ENCODE measurements at places on chromosomes 12 and 14. TPM values are rescaled to one million over a fixed set of nuclear protein-coding genes. Genes with fewer than 3 reads are reported as not detected.

The FGD6 gene
- total RNA-seq, result 3.3 TPM

The OAS1 gene
- 4.2 TPM for total RNA-seq

The ERP27 gene
- total RNA-seq, result 0.37 TPM

The INHBE gene
- not detected for total RNA-seq

The RNASE7 gene
- not detected for total RNA-seq

The ZNF384 gene
- total RNA-seq, result 20.0 TPM

The CMKLR1 gene
- total RNA-seq, result 0.50 TPM

The C12orf60 gene
- total RNA-seq, result 1.8 TPM

The BEST3 gene
- total RNA-seq, result not detected

The STAC3 gene
- 0.20 TPM for total RNA-seq

The SRGAP1 gene
- total RNA-seq, result 17.4 TPM

The MDGA2 gene
- not detected for total RNA-seq

The NEUROD4 gene
- not detected for total RNA-seq

The KRT6C gene
- total RNA-seq, result not detected

The CCDC184 gene
- 0.19 TPM for total RNA-seq

The CLEC4C gene
- not detected for total RNA-seq

The SLC4A8 gene
- total RNA-seq, result 0.06 TPM

The TGFB3 gene
- total RNA-seq, result 26.2 TPM

The TAS2R9 gene
- total RNA-seq, result not detected

The IAPP gene
- total RNA-seq, result not detected

The FAM90A1 gene
- total RNA-seq, result 0.25 TPM

The DGLUCY gene
- 37.0 TPM for total RNA-seq

The POTEG gene
- not detected for total RNA-seq

The SLCO1C1 gene
- total RNA-seq, result not detected

The ZFHX2 gene
- not detected for total RNA-seq

The STAB2 gene
- not detected for total RNA-seq

The EML5 gene
- not detected for total RNA-seq

The C3AR1 gene
- 0.25 TPM for total RNA-seq
